Breast epithelium (tissue), 4 donors: ENCODE measurements at places on chromosomes 6 and 20.

- no peak for DNase-seq
Measured at GRCh38 chr20:15836634-15837033, 736.6 kb downstream of the KIF16B start.

- DNase-seq: no peak
Measured at GRCh38 chr6:22253955-22254655, 42.7 kb downstream of the PRL start.

- no peak for DNase-seq
Measured at GRCh38 chr20:10856237-10857015, 182.6 kb upstream of the JAG1 start.

DNA sequence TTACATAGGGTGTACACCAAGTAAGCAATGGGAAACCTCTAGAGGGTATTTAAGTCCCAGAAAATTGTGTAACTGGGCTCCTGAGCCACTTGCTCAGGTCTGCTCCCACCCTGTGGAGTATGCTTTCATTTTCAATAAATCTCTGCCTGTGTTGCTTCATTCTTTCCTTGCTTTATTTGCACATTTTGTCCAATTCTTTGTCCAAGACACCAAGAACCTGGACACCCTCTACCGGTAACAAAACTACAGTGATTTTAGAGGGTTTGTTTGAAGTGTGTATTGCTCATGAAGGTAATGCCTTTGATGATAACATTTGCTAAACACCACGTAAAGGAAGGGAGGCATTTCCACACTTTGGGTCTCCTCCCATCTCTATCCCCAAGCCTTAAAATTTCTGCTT, 46.2 kb downstream of the MYB start:
- no peak for DNase-seq

DNA sequence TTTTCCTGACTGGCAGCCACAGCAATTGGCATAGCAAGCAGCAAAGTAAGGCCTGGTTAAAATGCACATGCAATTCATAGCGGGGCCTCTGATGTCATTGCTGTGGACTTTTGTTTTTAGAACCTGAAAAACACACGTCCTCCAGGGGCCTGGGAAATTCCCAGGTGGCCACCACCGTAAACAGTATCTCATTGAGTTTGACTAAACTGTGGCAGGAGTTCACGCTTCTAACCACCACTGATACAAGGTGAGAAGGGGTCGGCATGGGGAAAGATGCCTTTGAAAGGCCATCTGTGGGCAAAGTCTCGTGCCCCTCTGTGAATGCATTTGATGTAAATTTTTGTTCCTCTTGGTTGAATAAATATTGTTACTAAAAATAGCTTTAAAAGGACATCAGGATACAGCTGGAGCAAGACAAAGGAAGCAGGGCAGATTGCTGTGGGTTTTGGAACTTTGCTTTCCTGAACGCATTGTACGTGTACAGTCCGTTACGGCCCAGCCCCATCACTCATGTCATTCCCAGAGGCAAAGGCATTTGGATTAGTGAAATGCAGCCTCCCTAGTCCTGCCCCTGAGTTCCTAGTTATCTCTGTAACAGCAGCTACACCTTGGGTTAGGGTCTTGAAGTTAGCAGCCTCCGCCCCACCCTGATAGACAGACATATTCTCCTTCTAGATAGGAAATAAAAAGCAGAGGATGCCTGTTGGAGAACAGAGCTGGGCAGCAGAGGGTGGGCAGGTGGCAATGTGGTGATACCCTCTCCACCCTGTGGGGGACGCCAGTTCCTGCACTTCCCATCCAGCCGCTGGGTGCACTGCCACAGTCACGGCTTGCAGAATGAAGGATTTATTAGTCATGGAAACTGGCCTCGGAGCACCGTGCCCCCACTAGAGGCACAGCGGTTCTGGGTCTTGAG, 80.3 kb downstream of the ZDHHC14 start:
- no peak for DNase-seq

GRCh38 chr6:47044397-47044796, 2.3 kb upstream of the ADGRF1 start:
- no peak for DNase-seq

DNA sequence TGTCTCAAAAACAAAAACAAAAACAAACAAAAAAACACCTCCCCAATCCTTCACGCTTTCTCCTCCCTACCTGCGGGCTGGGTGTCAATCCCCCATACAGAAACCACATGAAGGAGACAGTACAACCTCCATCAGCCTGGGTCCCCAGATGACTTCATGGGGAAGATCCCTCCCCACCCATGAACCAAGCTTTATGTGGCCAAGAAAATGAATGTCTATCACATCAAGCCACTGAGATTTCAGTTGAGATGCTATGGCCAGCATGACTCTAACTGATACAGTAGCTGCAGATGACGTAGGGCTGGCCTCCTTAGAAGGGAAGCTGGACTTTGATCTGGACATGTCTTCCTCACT, 21.2 kb upstream of the BNIP5 start:
- DNase-seq: no peak

DNA sequence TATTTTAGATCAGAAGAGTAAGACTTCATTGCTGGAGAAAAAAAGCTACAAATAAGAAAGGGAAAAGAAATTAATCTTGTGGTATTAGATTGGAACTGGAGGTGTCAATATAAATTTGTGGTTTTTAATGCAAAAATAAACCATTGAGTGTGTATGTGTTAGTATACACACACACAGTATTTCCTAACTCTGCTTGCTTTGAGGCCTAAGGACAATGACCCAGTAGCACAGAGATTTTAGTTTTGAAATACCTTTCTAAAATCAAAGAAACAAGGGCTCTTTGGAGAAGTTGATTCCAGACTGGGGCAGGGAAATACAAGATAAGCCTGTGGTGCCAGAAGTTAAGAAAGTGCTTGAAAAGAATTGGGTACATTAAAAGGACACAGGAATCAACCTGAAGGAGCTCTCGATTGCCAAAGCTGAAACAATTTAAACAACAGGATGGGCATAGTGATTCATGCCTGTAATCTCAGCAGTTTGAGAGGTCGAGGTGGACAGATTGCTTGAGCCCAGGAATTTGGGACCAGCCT, 84.6 kb upstream of the DTNBP1 start:
- no peak for DNase-seq

DNA sequence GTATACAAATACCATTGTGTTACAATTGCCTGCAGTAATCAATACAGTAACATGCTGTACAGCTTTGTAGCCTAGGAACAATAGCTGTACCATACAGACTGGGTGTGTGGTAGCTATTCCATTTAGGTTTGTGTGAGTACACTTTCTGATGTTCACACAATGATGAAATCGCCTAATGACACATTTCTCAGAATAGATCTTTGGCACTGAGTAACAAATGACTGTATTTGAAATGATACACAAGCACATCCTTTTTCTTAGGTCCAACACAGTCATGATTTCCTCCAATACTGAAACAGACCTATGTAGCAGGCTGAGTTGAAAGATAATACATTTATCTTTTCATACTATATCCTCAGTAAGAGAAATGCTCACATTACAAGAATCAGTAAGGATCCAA, 13.9 kb downstream of the KHDRBS2 start:
- no peak for DNase-seq

GRCh38 chr6:32615885-32616532, 21.2 kb upstream of the HLA-DQA1 start:
- DNase-seq: no peak

DNA sequence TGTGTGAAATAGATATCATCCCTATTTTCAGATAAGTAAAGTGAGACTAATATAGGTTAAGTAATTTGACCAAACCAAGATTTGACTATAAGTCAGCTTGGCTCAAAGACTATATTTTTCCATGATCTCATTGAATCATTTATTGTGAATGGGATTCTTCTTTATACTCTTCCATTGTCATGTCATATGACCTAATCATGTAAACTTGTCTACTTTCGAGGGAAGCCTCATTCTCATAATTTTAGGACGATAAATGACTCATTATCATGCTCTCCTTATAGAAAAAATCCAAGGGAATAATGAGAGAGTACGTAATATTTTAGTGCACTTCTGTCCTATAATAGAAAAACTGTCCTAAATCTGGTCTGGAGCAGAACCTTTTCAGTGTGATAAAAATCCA, 40.9 kb upstream of the CCN6 start:
- no peak for DNase-seq

DNA sequence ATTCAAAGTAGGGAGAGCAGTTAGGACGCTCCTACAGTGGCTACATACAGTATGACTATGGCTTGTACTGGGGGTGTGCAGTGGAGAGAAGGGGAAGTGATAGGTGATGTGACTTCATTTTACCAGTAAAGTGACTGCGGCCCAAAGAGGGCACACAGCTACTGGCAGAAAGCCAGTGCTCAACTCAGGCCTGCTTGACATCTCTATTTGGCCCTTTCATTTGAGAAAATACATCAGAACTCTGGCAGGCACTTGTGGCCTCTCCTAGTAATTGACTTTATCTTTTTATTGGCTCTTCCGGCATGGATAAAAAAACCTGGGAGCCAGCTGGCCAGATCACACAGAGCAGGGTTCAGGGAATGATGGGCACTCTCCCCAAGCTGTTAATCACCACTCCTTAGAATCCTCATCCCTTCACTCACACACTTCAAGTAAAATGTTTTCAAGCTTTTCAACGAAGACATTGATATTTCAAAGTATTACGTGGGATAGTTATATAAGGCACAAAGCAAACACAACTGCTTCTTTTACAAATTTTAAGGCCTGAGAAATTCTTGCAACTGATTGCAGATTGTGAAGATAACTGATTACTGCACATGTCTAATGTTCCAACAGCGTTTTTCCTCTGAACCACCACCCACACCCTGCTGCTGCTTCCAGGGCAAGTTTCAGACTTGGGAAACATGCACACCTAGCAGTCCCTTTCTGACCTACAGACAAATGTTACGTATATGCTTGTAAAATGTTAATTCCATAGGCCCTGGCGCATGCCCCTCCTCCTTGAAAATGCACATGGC, 73.5 kb downstream of the TNFRSF21 start:
- DNase-seq: no peak

GRCh38 chr6:116192786-116193185, 61.1 kb downstream of the TSPYL4 start:
- no peak for DNase-seq

DNA sequence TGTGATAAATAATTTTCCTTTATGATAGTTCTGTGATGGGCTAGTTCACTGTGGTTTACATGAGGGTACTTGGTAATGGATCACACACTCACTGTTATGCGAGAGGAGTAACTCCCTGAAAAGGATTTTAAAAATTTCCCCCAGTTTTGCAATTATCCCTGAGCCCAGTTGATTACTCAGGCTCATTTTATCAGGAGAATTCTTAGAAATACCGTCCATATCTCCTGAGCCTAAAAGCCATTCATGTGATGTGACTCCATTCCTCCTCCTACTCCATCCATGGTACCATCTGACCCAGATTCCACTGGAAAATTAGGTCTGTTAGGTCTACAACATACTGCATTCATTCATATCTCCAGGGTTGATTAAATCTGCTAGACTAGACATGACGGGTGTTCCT, 16.4 kb upstream of the IBTK start:
- DNase-seq: no peak

DNA sequence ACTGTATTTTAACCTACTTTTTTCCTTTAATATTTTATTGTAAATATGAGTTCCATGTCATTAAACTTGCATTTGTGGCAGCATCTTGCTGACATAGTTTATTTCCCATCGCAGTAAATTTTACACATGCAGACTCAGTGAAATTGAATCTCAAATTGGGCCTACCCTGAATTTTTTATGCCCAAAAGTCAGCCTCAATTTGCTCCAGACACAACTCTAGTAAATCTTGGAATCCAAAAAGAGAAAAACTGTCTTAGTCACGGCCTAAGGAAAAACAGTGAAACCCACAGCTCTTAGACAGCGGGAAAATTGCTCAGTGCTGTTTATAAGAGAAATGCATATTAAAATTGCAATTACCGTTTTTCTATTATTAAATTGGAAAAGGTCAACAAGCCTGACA, 85.3 kb upstream of the PCSK2 start:
- no peak for DNase-seq

DNA sequence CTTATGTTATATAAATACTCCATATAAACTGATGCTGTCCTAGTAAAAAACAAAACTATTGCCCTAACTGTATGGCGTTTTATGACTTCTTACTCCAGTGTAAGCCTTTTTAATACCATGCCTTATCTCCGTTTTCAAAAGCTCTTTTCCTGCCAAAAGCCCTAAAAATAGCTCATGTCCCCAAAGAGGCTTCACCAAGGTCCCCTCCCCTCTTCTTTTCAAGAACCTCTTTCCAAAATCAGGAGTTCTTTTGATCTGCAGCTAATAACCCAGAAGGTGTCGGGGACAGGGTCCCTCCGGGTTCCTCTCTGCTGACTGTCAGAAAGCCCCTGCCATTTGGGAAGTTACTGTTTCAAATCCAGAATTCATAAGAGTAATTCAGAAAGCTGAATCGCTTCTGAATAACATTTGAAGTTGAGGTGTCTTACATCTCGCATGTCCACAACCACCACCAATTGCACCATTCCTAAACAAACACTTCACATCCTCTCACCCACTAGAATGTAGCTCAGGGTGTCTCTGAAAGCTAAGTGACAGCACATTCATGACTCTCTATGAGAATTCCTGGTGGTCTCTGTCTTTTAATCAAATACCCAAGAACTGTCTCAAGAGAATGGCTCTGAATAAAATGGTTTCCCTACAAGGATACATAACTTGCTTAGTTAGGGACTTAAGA, 13.3 kb downstream of the TASP1 start:
- no peak for DNase-seq

GRCh38 chr6:44367681-44368080, 19.8 kb upstream of the CDC5L start:
- DNase-seq: no peak

GRCh38 chr6:102517506-102517905, 1124.0 kb downstream of the GRIK2 start:
- no peak for DNase-seq

DNA sequence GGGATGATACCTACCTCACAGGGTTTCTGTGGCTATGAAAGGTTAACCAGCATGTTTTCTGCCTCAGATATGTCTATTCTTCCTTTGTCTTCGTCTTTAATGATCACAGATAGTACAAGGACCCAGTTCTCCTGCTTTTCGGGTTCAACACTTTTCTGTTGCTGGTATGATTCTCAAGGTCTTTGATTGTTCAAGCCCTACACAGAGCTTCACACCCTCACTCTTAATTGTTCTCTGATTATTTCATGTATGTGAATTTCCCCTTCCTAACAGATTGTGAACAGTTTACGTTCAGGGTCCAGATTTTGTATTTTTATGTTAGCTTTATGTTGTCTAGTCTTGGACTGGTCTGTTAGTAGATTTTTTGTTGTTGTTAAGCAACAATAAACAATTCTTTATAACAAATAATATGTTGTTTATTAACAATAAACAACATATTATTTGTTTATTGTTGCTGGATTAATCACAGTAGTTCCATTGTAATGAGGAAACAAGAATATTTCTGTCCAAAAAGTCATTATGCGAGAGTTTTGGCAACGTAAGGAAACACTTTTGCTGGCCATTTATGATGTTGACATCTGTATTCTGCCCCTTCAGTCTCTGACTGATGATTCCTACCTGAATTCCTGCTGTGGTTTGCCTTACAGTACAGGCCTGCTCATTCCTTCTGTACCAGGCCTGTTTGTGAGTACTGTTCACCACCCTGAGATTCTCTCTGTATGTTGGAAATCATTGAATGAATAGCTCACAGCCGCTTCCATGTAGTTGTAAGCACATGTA, 27.2 kb upstream of the TULP4 start:
- DNase-seq: no peak
